Caco-2 (cell line): ENCODE measurements at places on chromosomes 5 and 9. TPM values are rescaled to one million over a fixed set of nuclear protein-coding genes. Genes with fewer than 3 reads are reported as not detected.

DNA sequence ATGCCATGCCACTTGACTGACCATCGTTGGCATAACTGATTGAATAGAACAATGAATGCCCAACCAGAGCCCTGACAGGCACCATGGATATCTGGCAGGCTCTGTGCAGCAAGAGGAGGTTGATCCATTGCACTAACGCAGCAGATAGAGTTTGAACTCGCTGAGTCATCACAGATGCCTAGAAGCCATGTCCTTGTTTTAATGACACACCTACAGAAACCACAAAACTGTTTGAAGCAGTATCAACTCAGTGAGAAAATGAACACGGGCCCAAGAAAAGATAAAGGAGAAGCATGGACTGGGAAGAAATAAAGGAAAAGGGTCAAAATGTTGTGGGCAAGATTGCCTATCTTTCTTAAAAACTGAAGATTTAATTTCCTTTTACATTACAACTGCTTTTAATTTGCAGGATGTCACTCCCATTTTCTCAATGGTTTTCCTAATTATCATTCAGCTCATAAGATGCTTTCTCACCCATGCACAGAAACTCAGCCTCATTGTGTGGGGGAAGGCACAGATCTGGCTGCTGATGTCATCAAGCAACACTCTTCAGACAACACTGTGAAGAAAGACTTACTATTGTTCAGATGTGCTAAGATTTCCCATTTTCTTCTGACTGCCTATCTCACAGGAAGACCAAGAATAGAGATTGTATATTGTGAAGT lies 129.0 kb downstream of the PIK3R1 start:
- H3K4me3 ChIP-seq: no peak overlapping the region
- DNase-seq: no peak
- no peaks in the 10 kb centered on the region for H3K36me3 ChIP-seq
- no peaks in the 10 kb centered on the region for H3K27me3 ChIP-seq
- H3K27ac ChIP-seq: no peak overlapping the region

GRCh38 chr9:123053711-123054110 lies 20.2 kb downstream of the GPR21 start:
- H3K36me3 ChIP-seq: no peaks in the 10 kb centered on the region; the same call in 1 of the 2 replicates
- H3K4me3 ChIP-seq: no peak overlapping the region
- H3K27ac ChIP-seq: no peak overlapping the region
- DNase-seq: no peak
- H3K27me3 ChIP-seq: no peaks in the 10 kb centered on the region

DNA sequence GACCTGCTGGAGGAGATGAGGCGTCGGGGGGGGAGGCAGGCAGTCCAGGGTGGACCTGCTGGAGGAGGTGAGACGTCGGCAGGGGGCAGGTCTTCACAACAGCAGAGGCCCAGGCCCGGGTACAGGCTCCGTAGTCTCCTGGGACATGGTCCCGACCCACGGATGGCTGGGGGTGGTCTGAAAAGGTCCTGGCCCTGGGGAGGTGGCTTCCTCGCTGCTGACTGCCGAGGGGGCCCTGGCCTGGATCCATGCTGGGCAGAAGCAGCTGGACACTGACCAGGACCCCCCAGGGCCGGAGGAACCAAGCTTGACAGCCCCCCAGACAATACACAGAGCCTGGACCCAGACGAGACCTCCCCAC lies 8.5 kb downstream of the EGFL7 start:
- H3K36me3 ChIP-seq: no peaks in the 10 kb centered on the region; the same call in 1 of the 2 replicates
- H3K27me3 ChIP-seq: no peaks in the 10 kb centered on the region
- H3K27ac ChIP-seq: no peak overlapping the region
- peaks cover 17% of the 10 kb centered on the region for H3K4me1 ChIP-seq
- no peak for DNase-seq

- no peak for DNase-seq
- no peak overlapping the region for H3K4me3 ChIP-seq
- H3K4me1 ChIP-seq: peaks cover 15% of the 10 kb centered on the region
Measured at GRCh38 chr5:122297587-122298298, 14.3 kb upstream of the SNCAIP start.

GRCh38 chr5:160850421-160850820 lies 1.6 kb downstream of the ATP10B start:
- no peaks in the 10 kb centered on the region for H3K36me3 ChIP-seq
- H3K27ac ChIP-seq: no peak overlapping the region
- H3K27me3 ChIP-seq: no peaks in the 10 kb centered on the region
- peak; percentile 32 for DNase-seq

- no peak for DNase-seq
- no peaks in the 10 kb centered on the region for H3K27me3 ChIP-seq
Measured at GRCh38 chr5:6737043-6737941, 24.1 kb downstream of the TENT4A start.

DNA sequence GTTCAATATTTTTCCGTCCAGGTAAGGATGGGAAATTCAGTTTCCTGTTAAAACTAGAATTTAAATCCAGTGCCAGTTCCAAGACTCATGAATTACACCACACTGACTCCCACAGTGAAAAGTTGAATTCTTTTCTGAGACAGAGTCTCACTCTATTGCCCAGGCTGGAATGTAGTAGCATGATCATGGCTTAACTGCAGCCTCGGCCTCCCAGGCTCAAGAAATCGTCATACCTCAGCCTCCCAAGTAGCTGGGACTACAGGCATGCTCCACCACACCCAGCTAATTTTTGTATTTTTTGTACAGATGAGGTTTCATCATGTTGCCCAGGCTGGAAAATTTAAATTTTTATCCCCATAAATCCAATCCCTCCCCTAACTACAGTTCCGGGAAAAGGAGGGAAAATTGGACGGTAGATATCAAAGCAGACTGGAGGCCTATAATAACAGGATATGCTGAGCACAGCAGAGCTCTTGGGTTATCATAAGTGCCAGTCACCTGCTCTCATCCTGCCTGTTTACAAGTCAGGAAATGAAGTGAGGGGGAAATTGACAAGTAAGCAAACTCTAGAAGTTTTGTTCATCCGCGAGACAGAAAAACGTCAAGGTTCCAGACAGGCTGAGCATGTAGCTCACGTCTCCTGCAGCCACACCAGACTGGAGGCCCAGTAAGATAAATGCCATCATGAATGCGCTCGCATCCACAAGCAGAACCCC lies 105.7 kb downstream of the UGCG start:
- no peaks in the 10 kb centered on the region for H3K36me3 ChIP-seq
- no peak overlapping the region for H3K4me3 ChIP-seq
- H3K27ac ChIP-seq: no peak overlapping the region
- H3K4me1 ChIP-seq: no peaks in the 10 kb centered on the region
- DNase-seq: no peak

DNA sequence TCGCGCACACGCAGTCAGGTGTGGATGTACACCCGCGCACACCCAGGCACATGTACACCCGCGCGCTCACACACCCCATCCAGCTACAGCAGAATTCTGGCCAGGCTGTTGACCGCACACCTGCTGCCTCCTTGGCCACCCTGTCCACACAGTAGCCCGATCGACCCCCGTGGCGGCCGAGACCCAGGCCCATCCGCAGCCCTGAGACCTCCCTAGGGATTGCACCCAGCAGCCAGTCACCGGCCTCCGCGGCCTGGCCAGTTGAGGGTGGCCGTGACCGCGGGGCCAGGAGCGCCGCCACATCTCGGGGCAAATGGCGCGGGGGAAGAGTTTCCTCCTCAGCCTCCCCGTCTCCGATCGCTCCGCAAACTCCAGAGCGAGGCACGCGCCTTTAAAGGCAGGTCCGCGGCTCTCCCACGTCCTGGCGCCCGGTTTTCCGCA lies 774 bp upstream of the ADAMTS16 start:
- H3K27me3 ChIP-seq: no peaks in the 10 kb centered on the region
- peaks cover 19% of the 10 kb centered on the region for H3K4me1 ChIP-seq
- no peak overlapping the region for H3K4me3 ChIP-seq
- peak overlapping the region; percentile 29 for H3K27ac ChIP-seq

DNA sequence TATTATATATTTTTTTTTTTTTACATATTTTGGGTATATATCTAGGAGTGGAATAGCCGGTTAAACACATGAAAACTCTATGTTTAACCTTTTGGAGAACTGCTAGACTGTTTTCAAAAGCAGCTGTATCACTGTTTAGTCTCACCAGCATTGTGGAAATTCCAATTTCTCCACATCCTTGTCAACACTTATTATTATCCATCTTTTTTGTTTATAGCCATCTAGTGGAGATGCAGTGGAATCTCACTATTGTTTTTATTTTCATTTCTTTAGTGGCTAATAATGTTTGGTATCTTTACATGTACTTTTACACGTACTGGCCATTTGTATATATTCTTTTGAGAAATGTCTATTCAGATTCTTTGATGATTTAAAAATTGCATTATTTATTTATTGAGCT lies 22.7 kb upstream of the CCDC180 start:
- no peak for DNase-seq
- H3K27me3 ChIP-seq: no peaks in the 10 kb centered on the region
- H3K36me3 ChIP-seq: peaks cover 5% of the 10 kb centered on the region
- no peaks in the 10 kb centered on the region for H3K4me1 ChIP-seq
- H3K27ac ChIP-seq: no peak overlapping the region

PCDH12 gene
- total RNA-seq: not detected in 2 replicates

TAF11L4 gene
- total RNA-seq: not detected in 2 replicates
